ENCODE measurements at places on chromosomes 1 and 21.

DNA sequence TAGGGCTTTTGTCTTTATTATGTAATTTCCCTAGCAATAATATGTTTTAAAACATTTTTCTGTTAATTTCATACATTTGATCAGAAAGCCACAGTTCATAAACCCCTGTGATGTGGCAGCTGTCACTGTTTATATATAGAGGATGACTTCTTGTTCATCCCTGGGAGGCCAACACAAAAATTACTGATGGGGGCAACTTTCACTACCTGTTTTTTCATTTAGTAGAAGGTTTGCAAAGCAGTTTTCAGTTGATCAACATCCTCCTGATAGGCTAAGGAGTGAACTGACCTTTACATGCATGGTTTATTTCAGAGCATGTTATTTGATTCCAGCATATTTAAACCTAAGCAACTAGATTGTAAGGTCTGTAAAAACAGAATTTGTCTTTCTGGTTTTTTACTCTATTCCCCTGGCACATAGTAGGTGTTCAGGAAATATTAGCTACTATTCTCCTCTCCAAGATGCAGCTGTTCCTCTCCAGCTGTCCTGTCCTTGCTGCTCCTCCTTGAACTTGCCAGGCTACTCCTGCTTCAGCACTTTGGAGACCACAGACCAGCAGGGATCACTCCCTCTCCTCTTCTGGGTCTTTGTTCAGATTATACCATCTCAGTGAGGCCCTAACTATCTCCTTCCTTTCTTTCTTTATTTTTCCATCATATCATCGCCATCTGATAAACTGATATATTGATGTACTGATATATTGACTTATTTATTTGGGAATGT is 54.7 kb downstream of the ROR1 start:
- no peak for DNase-seq

GRCh38 chr1:81430955-81431623 is 369.6 kb upstream of the ADGRL2 start:
- no peak for DNase-seq

DNA sequence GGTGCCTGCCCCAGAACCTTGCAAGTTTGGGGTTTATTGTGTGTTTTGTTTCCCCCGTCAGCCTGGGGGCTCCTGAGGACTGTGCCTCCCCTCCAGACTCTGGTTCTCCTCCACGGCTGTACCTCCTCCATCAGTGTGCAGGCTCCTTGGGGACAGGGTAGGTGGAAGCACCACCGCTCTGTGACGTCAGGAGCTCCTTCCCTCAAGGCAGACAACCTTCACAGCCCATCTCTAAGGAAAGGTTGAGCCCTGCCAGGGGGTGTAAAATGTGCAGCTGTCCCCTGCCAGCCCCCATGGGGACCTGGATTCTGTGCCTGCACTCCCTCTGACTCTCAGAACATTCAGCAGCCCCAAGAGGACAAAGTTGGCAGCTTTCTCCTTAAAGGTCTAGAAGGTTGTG is 465 bp upstream of the HSPB7 start:
- DNase-seq = no peak

- no peak for DNase-seq
These were observed 116.7 kb downstream of the RHOU start for GRCh38 chr1:228852024-228852423.

- no peak for DNase-seq
These were observed 179.6 kb downstream of the LMO4 start for GRCh38 chr1:87508247-87508787.
